Activated naive CD4-positive, alpha-beta T cell (primary cell): ENCODE measurements at places on chromosomes 4 and X.
A peak's percentile ranks its signal among the peaks of the same experiment; 100 is the strongest.

DNA sequence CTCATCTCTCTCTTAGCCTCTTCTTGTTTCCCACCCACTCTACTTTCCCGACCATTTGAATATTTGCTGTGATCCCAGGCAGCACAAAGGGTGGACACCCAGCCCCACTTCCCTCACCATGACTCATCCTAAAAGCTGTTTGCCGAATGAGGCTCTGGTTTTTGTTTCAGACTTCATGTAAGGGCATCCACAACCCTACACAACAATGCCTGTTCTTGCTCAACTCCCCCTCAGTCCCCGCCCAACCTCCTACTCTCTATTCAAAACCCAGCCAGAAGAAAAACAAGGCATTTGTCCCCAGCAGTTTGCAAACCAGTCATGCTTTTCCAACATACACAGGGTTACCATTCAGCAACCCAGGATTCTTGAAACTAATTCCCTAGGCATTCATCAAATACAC is 516.5 kb upstream of the CNKSR2 start:
- no peak for DNase-seq

- no peak for DNase-seq
Measured at GRCh38 chr4:84690481-84690880, 107.6 kb downstream of the CDS1 start.

- DNase-seq: no peak
Measured at GRCh38 chr4:777520-778262, 48.2 kb downstream of the CPLX1 start.

GRCh38 chrX:107171369-107172102 is 34.7 kb downstream of the NUP62CL start:
- no peak for DNase-seq

DNA sequence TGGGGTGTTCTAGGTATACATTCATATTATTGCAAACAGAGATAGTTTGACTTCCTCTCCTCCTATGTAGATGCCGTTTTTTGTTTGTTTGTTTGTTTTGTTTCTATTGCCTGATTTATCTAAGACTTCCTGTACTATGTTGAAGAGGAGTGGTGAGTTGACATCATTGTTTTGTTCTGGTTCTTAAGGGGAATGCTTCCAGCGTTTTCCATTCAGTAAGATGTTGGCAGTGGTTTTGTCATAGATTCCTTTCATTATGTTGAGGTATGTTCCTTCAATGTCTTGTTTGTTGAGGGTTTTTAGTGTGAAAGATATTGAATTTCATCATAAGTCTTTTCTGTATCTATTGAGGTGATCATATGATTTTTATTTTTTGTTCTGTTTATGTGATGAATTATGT is 401.6 kb upstream of the EPHA5 start:
- DNase-seq: no peak

- no peak for DNase-seq
Measured at GRCh38 chr4:6435010-6435409, 37.4 kb downstream of the PPP2R2C start.

- no peak for DNase-seq
Measured at GRCh38 chrX:11789809-11790208, 31.8 kb downstream of the MSL3 start.

GRCh38 chr4:24002330-24002966 is 112.6 kb upstream of the PPARGC1A start:
- DNase-seq: no peak

DNA sequence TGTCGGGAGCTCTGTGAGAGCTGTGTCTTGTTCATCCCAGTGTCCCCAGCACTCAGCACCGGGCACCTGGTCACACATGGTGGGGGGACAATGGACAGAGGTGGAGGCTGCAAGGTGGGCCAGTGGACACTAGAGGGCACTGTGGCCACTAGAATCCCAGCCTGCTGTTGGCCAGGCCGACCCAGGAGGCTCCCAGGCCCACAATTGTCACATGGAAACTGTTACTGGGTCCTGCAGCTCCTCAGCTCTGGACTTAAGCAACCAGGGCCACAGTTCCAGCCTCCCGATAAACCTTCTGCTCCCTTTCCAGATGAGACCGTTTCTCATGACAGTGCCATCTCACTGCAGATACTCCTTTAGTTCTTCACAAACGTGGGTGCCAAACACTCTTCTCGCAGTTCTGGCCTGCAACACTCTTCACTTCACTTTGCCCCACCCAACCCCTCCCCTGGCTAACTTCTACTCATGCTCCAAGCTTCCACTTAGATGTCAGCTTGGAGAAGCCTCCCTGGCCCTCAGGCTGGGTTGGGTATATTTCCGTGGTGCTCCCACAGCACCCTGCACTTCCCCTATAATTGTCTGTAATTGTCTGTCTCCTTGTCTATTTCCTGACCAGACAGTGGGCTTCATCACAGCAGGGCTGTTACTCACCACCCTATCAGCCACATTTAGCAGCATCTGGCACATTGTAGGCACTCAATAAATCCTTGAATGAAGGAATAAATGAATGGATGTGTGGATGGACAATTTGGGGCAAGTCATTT is 3.5 kb upstream of the IQSEC2 start:
- DNase-seq: peak; percentile 19

DNA sequence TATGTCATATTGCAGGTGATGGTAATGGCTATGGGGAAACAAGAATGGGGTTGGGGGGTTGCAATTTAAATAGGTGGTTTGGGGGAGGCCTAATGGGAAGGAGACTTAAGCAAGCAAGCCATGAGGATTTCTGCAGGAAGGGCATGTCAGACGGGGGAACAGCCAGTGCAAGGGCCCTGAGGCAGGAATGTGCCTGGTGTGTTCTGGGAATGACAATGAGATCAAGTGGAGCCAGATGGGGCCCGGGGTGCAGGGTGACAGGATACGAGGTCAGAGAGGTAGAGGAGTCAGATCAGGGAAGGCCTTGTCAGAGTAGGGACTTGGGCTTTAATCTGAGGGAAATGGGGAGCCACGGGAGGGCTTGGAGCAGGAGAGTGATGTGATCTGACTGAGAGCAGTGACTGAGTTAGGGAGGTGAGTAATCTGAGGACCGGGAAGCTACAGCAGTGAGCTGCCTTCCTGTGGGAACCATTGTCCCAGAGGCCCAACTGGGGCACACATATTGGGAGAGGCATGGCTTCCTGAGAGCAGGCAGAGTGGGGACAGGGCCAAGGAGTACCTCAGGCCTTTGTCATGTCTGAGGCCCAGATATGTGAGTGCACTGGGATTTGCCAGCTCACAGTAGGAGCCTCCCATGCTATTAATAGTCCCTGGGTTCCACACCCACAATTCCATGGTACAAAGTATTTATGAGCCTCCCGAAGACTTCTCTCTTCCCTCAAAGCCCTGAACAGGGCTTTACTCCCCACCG is 139.8 kb downstream of the BCOR start:
- DNase-seq: no peak

DNA sequence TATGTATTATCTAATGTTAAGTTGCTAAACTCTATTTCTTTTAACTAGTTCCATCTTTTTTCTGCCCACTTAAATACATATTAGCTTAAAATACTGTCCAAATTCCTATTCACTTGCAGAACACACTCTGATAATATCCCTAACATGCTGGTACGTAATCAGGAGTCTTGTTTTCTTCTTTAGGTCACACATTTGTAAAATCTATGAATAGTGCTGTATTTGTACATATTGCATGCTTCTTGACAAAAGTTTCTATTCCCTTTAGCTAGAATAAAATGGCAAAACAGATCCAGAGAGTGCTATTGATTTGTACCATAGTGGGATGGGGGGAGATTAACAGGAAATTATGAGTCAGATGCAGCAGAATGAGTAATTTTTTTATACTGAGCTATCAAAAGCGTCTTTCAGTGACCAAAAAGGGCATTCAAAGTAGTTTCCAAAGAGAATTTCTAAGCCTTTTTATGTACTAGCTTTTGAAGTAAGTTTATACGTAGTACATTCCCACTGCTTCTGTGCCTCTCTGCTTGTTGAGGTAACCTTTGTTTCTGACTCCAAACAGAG is 126.5 kb downstream of the PTPN13 start:
- no peak for DNase-seq

GRCh38 chr4:10082459-10083272 is 33.9 kb downstream of the WDR1 start:
- DNase-seq: no peak

DNA sequence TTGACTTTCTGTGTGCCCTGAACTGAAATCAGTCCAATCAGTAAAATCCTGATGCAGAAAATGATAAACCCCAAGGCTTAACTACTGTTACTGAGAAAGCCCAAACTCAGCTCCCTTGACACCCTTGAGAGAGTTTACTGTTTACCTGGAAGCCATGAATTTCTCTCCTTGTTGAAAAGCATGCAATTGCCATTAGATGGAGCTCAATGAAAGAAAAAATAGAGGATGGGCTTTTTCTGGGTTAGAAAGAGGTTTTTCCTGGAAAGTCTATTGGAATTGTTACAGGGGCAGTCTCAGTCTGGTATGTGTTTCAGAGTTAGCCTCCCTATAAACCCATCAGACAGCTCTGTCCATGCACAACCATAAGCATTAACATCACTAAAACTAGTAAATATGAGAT is 66.4 kb upstream of the C4orf54 start:
- DNase-seq: no peak

DNA sequence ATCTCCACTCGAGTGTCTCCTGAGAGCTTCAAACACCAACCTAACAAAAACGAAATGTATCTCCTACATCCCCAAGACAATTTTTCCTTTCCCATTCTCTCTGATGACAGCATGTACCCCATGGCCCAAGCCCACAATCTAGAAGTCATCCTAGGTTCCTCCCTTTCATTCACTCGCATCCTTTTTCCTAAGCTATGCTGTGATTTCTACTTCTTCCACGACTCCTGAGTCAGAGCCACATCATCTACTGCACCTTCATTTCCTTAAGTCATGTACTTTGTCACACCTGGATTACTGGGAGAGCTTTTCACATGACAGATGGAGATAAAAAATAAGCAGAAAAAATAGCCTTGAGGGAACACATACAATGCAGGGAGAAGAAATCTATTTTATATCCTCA is 20.1 kb downstream of the C4orf36 start:
- DNase-seq: no peak

GRCh38 chr4:84085986-84086385 is 413.1 kb downstream of the NKX6-1 start:
- no peak for DNase-seq

DNA sequence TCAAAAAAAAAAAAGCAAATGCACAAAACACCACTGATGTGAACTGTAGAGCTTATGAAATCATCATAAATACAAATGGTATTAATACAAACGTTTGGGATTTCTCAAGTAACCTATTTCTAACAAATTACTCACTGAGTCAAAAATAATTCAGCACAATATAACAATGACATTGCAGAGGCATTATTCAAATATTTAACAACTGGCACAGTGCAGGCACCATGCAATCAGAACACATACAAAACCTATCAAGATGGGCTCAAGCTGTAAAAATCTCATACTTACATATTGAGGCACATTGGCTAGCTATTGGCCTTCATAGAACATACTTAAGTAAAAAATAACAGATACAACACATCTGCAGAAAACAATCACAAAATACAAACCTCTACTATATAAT is 81.1 kb downstream of the LRBA start:
- DNase-seq: no peak

DNA sequence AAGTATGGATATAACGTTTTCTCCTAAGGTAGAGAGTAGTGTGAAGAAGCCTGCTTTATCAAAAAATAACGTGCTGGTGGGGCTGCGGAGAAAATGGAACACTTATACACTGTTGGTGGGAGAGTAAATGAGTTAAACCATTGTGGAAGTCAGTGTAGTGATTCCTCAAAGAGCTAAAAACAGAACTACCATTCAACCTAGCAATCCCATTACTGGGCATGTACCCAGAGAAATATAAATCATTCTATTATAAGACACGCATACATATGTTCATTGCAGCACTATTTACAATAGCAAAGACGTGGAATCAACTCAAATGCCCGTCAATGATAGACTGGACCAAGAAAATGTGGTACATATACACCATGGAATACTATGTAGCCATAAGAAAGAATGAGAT is 196.4 kb downstream of the DMD start:
- no peak for DNase-seq

GRCh38 chrX:152028579-152028978 is 54.1 kb upstream of the GABRE start:
- no peak for DNase-seq

DNA sequence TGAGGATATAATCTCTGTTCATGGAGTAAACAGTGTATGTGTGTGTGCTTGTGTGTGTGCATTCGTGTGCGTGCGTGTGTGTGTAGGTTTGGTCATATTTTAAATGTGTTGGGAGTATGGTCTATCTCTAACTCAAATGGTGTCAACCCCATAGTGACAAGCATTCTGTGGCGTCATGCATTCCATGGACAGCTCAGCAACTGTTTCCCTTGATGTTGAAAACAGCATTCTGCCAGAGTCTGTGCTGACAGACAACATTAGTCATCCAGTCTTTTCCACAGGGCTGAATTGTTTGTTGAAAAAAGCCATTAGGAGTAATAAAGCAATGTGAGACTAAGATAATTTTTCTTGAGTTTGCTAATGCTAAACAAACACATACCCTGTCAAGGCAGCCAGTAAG is 706.6 kb downstream of the PCDH19 start:
- DNase-seq: no peak

GRCh38 chr4:8508740-8509139 is 68.2 kb downstream of the TRMT44 start:
- no peak for DNase-seq

DNA sequence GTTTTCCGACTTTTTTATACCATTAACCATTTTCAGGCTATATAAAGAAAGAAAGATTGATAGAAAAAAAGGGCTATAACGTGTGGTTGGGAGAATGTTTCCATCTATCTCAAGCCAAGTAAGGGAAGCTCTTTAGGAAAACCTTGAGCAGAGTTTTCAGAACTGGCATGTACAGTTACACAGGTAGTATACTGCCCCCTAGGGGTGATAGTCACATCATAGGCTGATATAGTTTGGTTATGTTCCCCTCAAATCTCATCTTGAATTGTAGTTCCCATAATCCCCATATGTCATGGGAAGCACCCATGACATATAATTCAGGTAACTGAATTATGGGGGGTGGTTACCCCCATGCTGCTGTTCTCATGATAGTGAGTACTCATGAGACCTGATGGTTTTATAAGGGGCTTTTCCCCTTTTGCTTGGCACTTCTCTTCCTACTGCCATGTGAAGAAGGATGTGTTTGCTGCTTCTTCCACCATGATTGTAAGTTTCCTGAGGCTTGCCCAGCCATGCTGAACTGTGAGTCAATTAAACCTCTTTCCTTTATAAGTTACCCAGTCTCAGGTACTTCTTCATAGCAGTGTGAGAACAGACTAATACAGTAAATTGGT is 186.8 kb downstream of the TMA16 start:
- DNase-seq: no peak

DNA sequence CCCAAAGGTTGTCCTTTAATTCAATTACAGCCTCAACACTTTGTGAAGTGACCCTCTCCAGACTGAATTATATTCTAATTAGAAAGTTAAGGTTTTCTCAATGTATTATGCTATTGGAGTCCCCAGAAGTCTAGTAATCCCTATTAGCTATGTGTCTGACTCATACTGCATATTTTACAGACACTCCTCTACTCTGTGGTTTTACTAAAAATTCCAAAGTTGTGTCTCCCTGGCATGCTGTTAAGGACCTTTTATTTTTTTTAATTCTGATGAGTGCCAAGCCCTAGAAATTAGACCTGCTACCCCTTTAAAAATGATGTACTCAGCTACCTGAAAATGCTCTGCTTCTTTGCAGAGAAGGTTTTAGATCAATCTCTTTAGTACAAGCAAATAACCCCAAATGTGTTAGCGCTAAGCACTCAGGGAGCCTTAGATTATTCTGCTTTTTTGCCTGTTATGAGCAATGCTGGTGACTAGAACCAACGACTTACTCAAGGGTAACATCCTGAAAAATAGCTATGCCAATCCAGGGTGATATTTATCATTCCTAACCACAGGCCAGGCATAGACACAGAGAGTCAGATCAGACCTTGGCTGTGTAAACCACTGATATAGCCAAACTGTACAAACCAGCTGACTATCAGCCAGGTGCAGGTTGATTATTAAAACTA is 26.1 kb upstream of the CXCL13 start:
- no peak for DNase-seq
